Retina (tissue), 1 donor: ENCODE measurements at places on chromosomes 11 and 22.

DNA sequence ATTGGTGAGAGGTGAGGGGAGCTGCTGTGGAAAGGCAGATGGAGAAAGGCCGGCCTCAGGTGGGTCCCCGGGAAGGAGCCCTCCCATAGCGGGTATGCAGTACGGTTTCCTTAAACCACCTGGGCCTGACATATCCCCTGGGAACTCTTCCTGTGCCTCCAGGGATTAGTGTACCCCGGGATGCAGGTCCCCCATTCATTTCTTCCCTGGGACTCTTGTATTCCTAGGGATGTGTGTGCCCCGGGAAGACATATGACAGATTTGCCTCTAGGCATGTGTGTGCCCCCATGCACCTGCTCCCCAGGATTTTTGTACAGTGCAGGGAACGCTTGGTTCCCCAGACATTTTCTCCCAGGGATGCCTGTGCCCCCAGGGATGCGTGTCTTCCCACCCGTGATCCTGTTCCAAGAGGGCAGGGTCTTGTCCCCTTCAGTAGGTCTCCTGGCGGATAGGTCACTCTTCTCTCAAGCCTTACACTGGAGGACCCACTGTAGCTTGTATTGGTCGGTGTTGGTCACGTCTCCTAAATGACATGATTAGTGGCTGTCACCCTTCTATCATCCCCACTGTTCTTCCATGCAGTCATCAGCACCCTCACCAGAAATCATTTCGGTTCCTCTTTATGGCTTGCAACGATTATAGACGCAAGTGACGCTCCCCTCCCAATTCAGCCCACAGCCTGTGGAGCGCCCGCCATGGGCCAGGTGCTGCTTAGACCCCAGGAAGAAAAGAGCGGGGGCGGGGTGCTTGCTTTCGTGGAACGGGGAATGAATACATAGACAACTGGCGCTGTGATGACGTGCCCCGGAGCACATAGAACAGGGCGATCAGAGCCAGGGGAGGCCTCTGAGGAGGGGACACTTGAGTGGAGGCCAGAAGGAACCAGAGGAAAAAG lies 1.3 kb downstream of the PARVB start:
- DNase-seq, result no peak

GRCh38 chr22:32745251-32745995 lies 56.1 kb upstream of the TIMP3 start:
- DNase-seq, result no peak

DNA sequence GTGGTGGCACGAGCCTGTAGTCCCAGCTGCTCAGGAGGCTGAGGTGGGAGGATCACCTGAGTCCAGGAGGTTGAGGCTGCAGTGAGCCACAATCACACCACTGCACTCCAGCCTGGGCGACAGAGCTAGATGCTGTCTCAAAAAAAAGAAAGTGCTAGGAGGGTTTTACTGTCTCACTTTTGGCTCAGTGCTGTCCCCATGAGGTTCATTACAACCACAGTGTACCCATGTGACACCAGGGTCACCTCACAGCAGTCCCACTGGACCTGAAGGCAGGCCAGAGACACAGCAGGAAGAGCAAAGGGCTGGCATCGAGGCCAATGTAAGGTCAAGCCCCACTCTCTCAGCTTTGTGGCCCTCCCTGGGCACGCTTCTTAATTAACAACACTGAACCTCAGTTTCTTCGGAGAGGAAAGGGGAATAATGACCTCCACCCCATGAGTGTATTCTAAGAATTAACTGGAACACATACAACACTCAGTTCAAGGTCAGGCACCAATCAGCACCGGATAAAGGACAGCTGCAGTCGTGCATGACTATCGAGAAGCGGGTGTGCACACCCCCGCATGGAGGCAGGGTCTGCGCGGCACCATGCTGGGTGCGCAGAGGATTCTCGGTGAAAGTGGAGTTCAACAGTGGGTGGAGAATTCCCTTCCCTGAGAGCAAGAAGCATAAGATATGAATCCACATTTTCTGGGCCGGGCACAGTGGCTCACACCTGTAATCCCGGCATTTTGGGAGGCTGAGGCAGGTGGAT lies 30.9 kb upstream of the BAIAP2L2 start:
- no peak for DNase-seq

- no peak for DNase-seq
Measured at GRCh38 chr11:120785576-120785975, 238.3 kb upstream of the TBCEL start.

GRCh38 chr22:45166932-45167331 lies 3.2 kb downstream of the NUP50 start:
- no peak for DNase-seq

GRCh38 chr11:117572129-117572528 lies 224.9 kb downstream of the DSCAML1 start:
- no peak for DNase-seq

DNA sequence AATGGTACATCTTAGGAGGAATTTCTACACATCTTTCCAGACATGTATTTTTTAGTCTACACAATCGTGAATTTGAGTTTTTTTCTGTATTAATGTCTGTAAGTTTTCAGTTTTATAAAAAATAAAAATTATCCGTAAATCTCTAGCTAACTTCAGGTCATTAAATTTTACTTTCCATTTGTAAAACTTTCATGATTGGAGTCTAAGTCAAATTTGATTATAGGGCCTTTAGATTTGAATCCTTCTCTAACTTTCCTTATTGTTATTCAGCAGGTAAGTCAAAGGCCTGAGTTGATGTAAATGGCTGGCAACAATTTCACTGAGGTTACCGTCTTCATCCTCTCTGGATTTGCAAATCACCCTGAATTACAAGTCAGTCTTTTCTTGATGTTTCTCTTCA lies at the start of gene OR8I2:
OR8I2 (plus strand) TSS at position 301 of the 400 bp plus-strand sequence; CDS start at position 301, 0 bp downstream.
- DNase-seq, result no peak

DNA sequence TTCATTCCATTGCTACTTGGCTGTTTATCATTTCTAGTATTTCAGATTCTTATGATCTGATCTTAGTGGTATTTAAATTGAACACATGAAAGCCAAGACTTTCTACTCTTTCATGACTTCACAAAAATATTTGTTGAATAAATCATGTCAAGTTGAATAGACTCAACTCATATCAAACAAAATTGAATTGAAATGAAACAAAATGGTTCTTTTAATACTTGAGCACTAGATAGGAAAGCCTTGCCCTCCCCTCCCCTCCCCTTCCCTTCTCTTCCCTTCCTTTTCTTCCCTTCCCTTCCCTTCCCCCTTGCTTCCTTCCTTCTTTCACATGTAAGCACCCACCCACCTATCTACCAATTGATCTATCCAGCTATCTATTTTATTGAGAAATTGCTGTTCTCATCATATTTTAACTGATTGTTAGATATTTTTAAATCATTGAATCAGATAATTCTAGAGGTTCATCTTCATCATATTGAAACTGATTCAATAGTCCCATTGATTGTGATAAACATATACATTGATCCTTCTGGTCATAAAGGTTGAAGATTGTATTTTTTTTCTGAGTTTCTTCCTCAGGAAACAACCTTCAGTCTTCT lies 2015.9 kb downstream of the LRRC4C start:
- DNase-seq, result no peak

DNA sequence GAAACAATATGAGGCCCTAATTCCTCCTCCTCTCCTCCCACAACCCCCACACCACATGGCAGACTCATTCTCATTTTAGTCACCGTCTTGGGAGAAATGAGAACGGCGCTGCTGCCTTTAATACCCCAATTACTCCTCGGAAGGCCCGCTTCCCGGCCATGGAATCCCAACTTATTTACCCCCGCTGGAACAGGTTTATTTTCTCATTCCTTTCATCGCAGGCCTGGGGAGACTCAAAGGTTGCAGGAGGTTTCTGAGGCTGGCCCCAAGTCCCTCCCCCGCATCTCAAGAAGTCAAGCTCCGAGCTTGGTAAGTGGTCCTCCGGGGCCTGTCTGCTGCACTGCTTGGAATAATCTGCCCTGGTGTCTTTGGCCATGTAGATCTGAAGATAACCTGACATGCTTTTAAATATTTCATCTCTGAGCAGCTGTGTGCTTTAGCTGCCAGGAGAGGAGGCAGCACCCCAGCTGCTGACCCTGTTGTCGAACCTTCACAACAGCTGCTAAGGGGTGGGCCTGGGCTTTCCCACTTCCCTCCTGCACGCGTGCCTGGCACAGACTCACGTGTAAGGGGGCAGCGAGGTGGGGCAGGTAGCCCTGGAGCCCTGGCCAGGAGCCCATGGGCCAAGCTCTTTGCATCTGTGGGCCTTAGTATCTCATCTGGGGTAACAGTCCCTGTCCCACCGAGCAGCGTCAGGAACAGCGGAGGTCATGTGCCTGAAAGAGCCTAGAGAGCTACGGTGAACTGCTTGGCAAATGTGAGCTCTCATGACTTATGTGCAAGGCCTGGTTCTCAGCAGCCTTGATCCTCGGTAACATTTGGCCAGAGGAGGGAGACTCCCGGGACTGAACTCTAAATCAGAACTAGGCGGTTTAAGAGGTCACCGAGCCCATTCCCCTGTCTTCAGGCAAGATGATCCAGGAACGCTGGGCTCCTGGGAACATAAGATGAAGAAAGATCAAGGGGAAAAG lies 164.6 kb downstream of the ST3GAL4 start:
- peak; percentile 72 for DNase-seq

- no peak for DNase-seq
Measured at GRCh38 chr11:48037709-48038468, 57.5 kb downstream of the PTPRJ start.

GRCh38 chr11:71537537-71537936 lies 288 bp upstream of the KRTAP5-8 start:
- no peak for DNase-seq

- DNase-seq, result no peak
Measured at GRCh38 chr22:32623943-32624342, 149.3 kb downstream of the FBXO7 start.

DNA sequence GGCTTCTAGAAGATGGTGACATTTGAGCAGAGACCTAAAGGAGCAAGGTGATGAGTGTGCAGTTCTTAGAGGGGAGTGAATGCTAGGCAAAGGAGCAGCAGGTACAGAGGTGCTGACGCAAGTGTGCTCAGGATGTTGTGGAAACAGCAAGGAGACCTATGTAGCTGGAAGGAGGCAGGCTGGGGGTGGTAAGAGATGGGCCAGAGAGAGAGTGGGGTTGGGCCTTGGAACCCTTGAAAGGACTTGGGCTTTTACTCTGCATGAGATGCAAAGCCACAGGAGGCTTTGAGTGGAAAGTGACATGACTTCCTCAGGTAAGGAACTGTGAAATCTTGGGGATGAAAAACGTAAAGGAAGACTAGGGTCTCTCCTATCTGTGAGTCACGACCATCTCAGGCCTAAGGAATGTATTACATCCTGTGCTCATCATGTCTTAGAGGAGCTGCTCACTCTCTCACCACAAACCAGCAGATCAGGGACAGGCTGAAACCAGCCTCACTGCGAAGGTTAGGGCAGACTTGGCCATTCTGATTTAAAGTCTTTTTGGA lies 65.4 kb downstream of the MICAL2 start:
- no peak for DNase-seq

- DNase-seq, result peak; percentile 59
Measured at GRCh38 chr11:107563702-107564101, 1.8 kb downstream of the ALKBH8 start.

DNA sequence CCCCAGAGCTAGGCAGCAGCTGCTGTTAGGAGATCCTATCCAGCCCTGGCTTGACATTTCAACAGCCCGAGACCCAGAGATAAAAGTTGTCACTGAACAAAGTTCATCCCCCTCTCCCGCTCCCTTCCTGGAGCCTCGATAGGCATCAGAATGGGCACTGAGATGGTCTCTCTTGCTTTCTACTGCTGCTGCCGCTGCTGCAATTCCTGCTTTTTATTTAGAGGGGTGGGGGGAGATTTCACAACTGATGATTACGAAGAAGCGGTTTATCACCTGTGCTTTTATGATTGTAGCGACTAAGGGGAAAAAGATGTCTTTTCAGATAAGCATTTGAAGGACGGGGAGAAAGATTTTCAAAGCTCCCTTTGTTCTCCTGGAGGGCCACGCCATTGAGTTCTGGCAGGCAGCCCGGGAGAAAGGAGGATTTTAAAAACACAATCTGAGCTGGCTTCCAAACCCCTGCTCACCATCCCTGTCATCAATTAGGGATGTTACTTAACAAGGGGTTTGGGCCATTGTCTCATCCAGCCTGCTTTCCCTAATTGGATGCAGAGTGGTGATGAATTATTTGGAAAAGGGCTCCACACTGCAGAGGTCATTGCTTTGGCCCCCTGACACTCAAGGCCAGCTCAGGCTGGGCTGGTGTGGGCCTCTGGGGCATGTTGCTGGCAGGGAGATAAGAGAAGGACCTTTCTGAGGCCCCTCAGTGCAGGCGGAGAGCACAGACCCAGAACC lies 344.7 kb downstream of the BUD13 start:
- DNase-seq, result peak; percentile 79

GRCh38 chr11:134587345-134587744 lies 175.3 kb upstream of the B3GAT1 start:
- no peak for DNase-seq

GRCh38 chr22:41458161-41458728 lies 10.2 kb downstream of the PHF5A start:
- DNase-seq, result no peak
